ENCODE measurements at places on chromosomes 1 and 21.

DNA sequence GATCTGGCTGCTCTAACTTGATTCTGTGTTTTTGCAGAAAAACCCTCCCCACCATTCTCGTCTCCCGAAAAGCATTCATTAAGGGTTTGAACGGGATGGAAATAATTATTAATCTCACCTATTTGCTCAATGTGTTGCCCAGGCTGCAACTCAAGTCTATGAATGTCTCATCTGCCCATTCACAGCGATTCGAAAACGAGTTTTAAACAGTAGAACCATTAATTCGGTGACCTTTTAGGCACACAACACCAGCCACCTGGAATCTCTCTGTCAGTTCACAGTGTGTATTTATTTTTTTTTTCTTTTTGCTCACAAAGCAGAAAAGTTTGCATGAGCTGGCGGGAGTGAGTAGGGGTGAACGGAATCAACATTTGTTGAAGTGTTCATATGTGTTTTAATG, 764.7 kb upstream of the TPTE start:
- DNase-seq, result no peak

DNA sequence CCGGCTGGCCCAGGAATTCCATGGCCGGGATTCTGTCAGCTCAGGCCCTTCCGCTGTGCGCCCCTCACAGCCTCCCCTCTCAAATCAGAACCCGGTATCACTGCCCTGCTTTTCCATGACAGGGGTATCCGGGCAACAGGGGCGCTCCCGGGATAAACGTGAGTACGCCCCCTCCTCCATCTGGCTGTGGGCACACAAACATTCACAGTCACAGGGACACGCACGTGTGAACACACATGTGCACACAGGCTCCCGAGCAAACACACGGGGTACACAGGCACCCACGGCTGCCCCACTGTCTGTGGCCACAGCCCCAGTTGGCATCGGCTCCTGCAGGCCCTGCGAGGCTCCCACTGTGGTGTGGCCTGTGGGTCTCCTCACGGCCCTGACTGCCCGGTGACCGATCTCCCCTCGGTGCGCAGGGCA, 16.7 kb downstream of the COL6A1 start:
- DNase-seq, result no peak

DNA sequence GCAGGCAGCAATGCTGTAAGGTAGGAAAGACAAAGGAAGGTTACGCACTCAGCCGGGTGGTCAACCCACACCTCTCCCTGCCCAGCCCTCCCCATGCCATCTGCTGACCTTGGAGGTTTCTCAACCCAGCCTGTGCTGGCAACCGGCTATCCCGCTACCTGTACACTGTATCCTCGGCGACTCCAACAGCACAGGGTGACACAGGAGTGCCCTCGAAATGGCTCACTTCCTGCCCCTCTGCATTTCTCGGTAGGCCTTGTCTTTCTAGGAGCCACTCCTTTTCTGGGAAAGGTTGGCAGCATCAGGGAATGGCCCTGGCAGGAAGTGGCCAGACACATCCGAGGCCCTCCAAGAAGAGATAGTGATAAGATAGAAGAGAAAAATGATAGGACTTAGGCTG, 124.0 kb downstream of the PROX1 start:
- no peak for DNase-seq

- DNase-seq, result no peak
Observed at GRCh38 chr1:29090937-29091618, 32.6 kb downstream of the TMEM200B start.

- DNase-seq, result no peak
Observed at GRCh38 chr1:94623560-94624148, 82.1 kb upstream of the F3 start.

DNA sequence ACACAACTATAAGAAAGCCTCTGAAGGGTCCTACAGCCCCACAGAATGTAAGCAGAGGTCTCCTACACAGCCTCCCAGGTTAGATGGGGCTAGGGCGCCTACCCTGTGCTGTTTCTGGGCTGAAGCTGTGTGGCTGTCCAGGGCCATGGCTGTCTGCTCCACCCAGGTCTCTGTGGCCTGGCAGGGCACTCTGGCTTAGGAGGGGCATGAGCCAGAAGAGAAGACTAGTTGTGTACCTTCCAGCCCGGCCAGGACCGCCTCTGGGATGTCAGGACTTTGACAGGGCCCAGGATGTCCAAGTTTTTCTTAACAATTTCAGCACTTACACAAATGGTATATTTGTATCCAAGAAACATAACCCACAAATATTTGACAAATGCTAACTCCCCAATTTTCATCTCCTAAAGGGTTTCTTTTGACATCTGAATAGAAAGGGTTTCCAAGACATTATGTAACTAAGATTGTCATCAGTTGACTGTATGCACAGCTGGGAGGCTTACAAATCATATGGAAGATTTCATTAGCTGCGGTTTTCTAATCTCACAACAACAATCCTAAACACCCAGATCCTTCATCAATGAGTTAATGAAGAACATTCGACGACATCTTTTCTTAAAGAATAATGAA, 80.5 kb downstream of the HSF2BP start:
- DNase-seq, result peak; percentile 72

GRCh38 chr1:200659269-200659668, 10.4 kb downstream of the DDX59 start:
- no peak for DNase-seq
